KBM-7 (cell line): ENCODE measurements at places on chromosomes 2 and 18.

DNA sequence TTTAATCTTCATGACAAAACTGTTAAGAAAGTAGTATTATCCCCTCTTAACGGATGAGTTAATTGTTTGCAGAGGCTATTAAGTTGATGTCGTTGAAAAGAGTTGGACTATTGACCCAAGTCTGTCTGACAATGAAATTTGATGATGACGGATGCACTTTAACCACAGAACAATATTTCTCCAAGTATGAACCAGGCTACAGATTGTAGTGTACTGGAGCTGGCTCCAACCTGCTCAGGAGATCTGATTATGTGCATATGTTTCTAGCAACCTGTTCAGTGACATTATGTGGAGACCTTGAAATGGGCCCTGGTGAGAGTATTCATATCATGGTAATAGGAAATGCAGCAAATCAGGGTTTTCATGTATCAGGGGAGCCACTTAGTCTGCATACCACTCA, 174.1 kb downstream of the CDH7 start:
- DNase-seq: no peak

DNA sequence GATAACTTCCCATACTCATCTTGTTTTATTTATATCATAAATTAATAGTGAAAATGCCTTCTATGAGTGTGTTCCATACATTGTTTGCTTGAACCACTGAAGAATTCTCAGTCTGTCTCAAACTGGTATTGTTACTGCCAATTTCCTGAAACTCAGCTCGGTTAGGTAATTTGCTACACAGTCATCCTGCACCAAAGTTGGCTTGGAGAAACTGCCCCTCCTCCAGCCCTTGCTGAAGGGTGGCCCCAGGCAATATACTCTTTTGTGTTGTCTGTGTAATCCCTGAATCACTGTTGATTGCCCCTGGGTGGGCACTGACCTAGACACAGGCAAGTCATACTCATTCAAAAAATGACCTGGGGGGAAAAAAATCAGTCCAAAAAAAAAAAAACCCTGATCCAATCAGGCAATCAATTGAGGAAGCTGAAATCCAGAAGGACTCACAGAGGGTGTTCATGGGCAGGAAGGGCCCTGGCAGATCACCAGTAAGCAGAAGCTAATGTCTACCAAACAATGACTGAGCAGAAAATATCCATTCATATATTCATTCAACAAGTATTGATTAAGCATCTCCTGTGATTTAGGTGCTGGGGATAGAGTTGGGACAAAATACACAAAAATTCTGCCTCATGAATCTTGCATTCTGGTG, 3.8 kb upstream of the SESTD1 start:
- DNase-seq: peak; percentile 45

- DNase-seq: no peak
Observed at GRCh38 chr2:37622450-37623100, 48.9 kb downstream of the CDC42EP3 start.

GRCh38 chr2:15993666-15994065, 53.3 kb downstream of the MYCN start:
- no peak for DNase-seq

- peak; percentile 11 for DNase-seq
Observed at GRCh38 chr2:28273751-28274150, 118.9 kb upstream of the FOSL2 start.

GRCh38 chr2:46645681-46646162, 166.4 kb downstream of the TMEM247 start:
- DNase-seq: peak; percentile 35

DNA sequence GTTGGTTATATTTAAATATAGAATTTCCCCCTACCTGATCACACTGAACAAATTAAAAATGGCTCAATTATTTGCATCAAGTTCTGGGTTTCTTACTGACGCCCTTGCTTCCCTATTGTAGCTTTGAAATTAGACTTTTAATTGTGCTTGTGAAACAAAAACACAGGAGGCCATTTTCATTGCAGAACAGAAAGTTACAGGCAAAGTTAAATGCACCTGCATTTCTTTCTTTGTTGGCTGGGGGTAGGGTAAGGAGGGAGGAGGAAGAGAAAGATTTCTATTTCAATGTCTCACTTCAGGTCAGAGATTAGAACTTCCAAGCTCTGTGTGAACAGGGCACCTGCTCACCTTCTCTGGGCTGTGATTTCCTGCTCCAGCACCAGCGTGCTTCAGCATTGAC, 199.6 kb downstream of the BCL11A start:
- no peak for DNase-seq

- no peak for DNase-seq
Observed at GRCh38 chr18:60022671-60023276, 123.0 kb downstream of the PMAIP1 start.

- DNase-seq: no peak
Observed at GRCh38 chr2:214630402-214631045, 179.0 kb downstream of the BARD1 start.

DNA sequence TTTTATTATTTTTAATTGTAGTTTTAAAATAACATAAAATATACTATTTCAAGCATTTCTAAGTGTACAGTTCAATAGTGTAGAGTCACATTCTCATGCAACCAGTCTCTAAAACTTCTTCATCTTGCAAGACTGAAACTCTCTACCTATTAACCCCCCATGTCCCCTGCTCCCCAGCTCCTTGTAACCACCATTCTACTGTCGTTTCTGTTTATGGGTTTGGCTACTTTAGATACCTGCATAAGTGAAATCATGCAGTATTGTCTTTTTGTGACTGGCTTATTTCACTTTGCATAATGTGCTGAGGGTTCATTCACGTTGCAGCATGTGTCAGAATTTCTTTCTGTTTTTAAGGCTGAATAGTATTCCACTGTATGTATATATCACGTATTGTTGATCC, 139.4 kb downstream of the SMAD7 start:
- no peak for DNase-seq

GRCh38 chr18:54961868-54962267, 2.6 kb upstream of the CCDC68 start:
- no peak for DNase-seq

DNA sequence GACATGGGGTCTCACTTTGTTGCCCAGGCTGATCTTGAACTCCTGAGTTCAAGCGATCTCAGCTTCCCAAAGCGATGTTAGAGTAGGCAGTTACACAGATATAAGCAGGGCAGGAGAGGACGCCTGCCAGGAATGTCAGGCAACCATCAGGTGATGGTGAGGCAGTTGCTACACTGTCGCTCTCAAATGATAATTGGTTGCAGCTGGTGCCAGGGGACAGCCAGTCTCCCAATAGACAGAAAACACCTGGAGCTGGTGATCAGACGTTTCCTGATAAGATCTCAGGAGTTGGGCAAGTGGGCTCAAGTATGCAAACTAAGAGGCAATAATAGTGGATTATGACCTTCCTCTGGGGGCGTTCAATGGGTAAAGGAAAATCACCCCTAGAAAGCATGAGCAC, 163.1 kb upstream of the RGPD4 start:
- DNase-seq: no peak

DNA sequence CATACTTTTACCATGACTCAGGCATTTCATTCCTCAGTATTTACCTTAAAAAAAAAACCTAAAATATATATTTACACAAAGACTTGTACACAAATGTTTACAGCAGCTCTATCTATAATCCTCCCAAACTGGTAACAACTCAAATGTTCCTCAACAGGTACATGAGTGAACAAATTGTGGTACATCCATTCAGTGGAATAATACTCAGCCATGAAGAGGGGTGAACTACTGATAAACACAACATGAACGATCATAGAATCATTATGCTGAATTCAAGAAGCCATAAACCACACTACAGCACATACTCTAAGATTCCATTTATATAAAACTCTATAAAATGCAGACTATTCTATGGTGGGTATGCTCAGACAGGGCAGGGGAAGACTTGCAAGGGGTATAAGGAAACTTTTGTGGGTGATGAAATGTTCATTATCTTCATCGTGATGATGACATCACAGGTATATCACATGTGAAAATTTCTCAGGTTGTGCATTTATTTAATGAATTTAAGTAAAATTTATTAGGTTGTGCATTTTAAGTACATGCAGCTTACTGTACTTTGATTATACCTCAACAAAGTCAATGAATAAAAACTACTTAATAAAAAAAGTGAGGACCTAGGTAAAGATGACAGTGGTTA, 24.7 kb upstream of the DUSP2 start:
- no peak for DNase-seq

GRCh38 chr18:48905513-48905912, 45.3 kb downstream of the SMAD7 start:
- DNase-seq: no peak

DNA sequence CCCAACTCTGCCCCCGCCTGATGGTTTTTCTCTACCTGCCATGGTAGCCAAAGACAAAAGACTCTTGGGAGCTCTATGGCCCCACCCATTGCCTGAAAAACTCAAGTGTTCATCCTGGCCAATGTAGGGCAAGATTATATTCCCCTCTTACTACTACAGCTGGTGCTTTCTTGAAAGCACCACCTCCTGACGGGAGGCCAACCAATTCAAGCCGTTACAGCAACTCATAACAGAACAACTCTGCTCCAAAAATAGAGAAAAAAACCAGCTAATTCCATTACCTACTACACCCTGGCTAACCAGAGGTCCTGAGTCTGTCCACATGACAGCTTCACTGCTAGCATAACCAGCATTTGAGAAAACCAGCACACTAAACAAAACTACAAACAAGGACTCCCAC, 127.5 kb upstream of the GAREM1 start:
- no peak for DNase-seq

GRCh38 chr18:24799720-24800119, 339.3 kb downstream of the HRH4 start:
- no peak for DNase-seq

GRCh38 chr2:111160758-111161157, 40.0 kb downstream of the BCL2L11 start:
- DNase-seq: no peak

- DNase-seq: no peak
Observed at GRCh38 chr2:170530284-170530745, 184.8 kb upstream of the SP5 start.

GRCh38 chr2:207600231-207600630, 25.0 kb downstream of the METTL21A start:
- DNase-seq: no peak

- DNase-seq: no peak
Observed at GRCh38 chr18:456361-457139, 44.0 kb downstream of the COLEC12 start.

GRCh38 chr2:79512442-79513401, at the start of gene CTNNA2:
CTNNA2 (plus strand) TSS chr2:79513051.
- peak; percentile 37 for DNase-seq

DNA sequence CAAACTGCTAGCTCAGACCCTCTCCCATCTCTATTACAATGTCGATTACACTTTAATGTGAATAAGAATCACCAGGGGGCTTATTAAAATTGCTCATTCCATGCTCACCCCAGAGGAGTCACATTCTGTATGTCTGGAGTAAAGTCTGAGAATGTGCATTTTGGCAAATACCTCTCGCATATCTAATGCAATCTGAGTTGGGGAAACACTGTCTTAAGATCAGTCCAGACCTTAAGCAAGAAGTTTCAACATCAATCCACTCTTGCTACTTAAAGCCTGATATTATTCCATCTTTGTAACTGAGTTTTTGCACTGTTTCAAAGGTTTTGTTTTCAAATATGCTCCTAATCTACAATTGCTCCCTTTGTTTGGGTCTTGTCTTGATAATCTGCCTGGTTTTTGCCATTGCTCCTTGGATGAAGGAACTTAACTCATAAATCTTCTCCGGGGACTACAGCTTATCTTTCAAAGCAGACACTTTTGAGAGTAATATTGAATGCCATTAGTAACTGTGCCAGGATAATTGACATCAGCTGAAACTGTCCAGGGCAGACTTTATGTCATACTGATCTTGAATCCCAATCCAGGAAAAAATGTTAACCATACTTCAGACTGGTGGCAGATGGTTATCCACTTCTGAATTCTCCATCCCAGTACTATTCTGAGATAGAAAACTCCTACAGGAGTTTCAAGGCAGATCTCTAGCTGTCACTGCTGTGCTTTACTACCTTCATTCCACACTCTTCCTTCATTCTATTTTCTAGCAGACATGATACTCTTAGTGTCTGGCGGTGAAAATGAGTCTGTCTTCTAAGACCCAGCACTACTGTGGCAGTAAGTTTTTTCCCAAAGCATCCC, 200.9 kb downstream of the ERBB4 start:
- no peak for DNase-seq

DNA sequence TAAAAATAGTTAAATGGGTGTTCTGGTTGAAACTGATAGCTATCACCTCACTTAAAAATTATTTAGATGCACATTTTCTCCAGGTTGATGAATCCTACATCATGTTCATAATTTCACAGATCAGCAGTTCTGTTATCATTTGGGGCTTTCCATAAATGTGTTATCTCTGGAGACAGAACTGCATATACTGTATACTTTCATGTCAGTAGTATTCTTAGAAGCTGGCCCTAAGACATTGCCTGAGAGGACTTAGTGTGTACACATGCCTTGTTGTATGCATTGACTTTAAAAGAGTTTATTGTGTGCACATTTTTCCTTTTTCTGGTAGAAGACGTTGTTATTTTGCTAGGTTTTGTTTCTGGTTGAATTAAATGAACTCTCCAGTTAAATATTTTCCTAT, 41.0 kb downstream of the PIK3C3 start:
- DNase-seq: no peak

GRCh38 chr18:35463050-35463449, 34.7 kb downstream of the INO80C start:
- DNase-seq: no peak

GRCh38 chr2:143263066-143263625, 133.9 kb downstream of the ARHGAP15 start:
- no peak for DNase-seq
